Large intestine (tissue), 12 donors: ENCODE measurements at places on chromosomes 2 and 18.
A peak's percentile ranks its signal among the peaks of the same experiment; 100 is the strongest.

DNA sequence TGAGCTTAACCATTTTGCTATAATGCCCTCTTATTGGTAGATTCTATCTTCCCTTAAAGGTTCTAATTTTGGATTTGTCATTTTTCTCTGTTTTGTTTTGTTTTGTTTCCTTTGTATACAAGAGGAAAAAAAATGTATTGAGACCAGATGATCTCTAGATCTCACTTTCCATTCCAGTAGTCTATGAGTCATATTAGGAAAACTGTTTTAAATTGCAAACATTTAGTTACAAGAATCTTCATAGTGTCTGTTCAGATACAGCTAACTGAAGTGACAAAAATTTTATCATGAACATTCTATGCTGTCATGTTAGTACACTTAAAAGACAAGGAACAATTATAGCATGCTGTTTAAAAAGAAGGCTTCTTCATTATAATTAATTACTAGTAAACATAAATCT lies 322.8 kb downstream of the LRRTM4 start:
- no peak for DNase-seq

GRCh38 chr18:7572822-7573221 lies 5.7 kb downstream of the PTPRM start:
- no peak for DNase-seq

DNA sequence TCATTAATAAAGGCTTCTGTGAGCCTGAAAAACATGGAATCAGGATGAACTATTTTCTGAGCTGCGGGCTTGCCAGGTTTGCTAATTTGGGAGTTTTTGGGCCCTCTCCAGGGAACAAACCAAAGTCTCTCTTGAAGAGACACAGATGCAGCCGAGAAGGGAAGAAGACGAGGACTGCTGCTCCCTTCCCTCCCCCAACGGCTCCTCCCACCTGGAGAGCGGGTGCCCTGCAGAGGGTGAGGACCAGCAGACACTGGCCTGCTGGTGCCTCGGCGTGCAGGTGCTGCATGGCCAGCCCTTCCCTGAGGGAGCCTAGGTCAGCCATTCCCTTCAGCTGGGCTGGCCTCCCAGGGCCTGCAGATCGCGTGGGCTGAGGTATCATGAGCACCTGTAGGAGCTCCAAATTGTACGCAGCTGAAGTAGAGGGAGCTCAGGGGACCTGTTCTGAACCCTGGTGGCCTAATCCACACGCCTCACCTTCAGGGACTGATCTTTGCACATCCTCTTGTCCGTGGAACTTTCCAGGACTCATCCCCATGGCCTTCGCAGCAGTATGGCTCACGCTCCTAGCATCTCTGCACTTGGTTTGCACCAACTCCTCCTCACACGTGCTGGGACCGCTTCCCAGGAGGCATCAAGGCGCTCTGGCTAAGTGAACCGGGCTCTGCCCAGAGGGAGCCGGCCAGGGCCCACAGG lies 19.5 kb downstream of the EMX1 start:
- DNase-seq = no peak

DNA sequence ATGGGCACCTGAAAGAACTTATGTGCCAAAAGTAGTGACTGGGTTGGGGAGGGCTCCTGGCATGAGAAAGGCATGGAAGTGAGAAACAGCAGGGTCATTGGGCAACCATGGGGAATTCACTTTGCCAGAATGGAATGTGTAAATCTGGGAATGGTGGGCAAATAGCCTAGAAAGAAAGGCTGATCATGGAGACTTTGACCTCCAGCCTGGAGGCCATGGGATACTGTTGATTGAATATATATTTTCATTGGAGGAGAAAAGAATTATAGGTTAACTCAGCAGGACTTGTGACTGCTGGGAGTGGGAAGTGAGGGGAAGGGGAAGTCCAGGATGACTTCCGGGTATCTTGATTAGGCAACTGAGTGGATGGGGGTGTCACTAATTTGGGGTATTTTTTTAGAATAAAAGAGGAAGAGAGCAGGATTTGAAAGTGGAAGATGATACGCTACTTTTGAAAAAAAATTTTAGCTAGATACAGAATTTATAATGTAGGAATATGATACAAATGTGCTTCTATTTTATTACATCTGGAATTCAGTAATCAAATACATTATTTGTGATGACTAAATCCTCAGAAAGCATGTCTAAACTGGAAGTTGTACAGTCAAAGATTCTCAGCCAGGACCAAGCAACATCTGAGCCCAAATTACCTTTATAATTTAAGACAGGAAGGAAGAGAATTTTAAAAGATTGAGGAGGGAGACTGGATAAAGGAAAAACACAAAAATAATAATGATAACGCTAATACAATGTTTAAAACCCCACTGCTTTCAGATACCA lies 116.2 kb downstream of the GATA6 start:
- DNase-seq = no peak

- peak; percentile 95 for DNase-seq
Observed at GRCh38 chr2:237723602-237724001, 75.0 kb upstream of the RBM44 start.

- no peak for DNase-seq
Observed at GRCh38 chr2:52686935-52687334, 1080.7 kb upstream of the CHAC2 start.

DNA sequence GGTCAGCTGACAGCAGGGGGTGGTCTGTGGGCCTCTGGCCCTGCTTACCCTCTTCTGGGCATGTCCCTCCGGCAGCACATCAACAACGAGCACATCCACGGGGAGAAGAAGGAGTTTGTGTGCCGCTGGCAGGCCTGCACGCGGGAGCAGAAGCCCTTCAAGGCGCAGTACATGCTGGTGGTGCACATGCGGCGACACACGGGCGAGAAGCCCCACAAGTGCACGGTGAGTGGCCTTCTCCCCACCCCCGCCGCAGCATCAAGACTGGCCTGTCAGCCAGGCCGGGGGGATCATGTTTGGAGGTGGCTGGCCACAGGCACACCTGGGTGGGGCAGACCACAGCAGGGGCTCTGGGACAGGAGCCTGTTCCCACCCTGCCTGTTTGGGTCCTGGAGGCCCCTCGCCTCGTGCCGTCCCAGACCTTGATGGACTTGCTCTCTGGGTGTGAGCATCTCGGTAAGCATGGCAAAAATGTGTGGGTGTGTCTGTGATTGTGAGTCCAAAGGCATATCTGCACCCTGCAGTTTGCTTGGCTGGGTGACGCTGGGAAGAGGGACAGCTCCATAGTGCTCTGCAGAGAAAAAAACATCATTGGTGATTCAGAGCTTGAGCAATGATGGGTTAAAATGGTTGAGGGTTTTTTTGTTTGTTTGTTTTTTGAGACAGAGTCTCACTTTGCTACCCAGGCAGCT lies 242.8 kb downstream of the GLI2 start:
- DNase-seq = no peak

- DNase-seq = no peak
Observed at GRCh38 chr18:62660691-62661090, 54.6 kb upstream of the PHLPP1 start.

DNA sequence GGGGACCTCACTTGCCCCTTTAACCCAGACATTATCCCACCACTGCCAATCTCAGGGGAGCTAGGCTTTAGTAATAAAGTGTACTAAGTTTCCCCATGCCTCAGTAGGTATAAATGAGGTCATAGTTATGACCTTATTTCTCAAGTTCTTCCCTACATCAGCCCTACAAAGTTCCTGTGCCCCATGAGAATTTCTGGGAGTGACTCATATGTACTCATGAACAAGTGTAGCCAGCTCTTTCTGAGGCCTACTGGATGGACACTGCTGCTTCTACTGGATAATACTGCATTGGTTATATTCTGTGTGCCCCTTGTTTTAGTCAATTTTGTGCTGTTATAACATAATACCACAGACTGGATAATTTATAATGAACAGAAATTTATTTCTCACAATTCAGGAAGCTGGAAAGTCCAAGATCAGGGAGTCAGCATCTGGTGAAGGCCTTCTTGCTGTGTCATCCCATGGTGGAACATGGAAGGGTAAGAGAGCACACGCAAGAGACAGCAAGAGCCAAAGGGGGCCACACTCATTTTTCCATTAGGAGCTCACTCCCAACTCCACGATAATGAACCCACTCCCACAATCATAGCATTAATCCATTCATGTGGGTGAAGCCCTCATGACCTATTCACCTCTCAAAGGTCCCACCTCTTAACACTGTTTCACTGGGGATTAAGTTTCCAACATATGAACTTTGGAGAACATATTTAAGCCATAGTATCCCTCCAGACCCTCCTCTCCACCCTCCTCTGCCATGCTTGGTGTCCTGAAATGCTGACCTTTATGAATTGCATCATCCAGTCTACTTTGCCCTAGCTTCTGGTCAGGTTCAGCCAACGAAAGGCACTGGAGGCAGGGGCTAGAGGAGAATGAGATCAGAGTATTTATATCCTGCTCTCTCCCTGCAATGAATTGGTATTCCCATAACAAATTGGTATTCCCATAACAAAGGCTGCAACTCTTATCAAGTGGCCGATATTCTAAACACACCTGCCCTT lies 25.4 kb upstream of the ST3GAL5 start:
- DNase-seq = no peak

- no peak for DNase-seq
Observed at GRCh38 chr2:111990856-111991255, 64.2 kb upstream of the TMEM87B start.

- no peak for DNase-seq
Observed at GRCh38 chr2:11865805-11866204, 119.4 kb downstream of the LPIN1 start.

- DNase-seq = no peak
Observed at GRCh38 chr2:143218621-143219020, 89.4 kb downstream of the ARHGAP15 start.

GRCh38 chr2:186590350-186590758 lies 498 bp downstream of the ITGAV start:
- DNase-seq = no peak

- no peak for DNase-seq
Observed at GRCh38 chr2:108388045-108388444, 10.3 kb downstream of the SULT1C4 start.

- DNase-seq = peak; percentile 76
Observed at GRCh38 chr18:35407871-35408481, 30.8 kb upstream of the ZNF396 start.

DNA sequence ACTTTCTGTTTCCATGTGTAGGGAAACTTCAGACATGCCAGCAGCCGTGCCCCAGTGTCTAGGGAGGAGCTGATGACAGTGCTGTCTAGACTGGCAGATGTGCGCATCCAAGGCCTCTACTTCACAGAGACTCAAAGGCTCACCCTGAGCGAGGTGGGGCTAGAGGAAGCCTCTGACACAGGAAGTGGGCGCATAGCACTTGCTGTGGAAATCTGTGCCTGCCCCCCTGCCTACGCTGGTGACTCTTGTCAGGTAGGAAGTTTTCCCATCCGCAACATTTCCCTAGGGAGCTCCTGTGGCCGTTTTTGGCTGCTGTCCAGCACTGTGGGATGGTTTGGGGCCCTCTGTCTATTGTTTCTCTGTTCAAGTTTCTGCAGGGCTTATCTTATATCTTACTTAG lies 143.1 kb upstream of the TTC39C start:
- DNase-seq = peak; percentile 40

DNA sequence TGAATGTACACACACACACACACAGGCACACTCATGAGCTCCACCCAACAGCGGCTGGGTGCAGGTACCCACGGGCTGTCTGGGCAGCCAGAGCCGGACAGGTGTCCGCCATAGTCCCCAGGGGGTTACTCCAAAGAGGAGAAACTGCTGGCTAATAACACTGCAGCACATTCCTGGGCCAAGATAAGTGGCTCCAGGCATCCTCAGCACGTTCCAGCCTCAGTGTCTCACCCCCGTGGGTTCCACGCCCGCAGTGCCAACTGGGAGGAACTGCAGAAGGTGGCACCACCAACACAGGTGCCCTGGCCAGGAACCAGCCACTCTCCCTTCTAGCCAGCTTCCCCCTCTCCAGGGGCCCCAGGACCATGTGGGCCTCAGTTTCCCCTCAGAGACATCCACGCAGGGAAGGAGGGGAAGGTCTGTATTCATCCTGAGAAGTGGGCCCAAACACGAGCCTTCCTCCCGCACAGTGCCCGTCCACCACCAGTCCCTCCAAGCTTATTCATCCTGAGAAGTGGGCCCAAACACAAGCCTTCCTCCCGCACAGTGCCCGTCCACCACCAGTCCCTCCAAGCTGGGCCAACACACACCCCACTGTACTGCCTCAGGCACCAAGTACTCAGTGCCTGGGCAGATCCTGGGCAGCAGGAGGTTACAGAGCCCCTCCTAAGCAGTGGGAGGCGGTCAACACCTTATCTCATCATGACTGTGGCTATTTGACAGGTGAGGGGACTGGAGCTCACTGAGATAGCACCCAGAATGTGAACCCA lies 47.6 kb downstream of the TNS1 start:
- no peak for DNase-seq

DNA sequence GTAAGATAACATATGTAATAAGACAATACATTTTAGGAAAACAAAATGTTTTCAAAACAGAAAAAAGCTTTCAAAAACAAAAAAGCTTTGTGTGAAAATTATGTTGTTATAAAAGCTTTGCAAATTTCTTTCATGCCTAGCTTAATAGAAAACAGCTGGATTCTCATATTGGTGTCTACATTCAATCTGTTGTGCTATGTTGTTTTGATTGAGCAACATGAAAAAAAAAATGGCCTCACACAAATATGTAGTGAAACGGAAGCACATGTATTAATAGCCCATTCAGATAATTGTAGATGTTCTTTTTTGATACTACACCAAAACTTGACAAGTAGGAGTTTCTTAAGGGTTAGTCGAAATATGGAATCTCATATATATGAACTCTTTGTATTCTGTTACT lies 197.5 kb downstream of the ZEB2 start:
- no peak for DNase-seq

DNA sequence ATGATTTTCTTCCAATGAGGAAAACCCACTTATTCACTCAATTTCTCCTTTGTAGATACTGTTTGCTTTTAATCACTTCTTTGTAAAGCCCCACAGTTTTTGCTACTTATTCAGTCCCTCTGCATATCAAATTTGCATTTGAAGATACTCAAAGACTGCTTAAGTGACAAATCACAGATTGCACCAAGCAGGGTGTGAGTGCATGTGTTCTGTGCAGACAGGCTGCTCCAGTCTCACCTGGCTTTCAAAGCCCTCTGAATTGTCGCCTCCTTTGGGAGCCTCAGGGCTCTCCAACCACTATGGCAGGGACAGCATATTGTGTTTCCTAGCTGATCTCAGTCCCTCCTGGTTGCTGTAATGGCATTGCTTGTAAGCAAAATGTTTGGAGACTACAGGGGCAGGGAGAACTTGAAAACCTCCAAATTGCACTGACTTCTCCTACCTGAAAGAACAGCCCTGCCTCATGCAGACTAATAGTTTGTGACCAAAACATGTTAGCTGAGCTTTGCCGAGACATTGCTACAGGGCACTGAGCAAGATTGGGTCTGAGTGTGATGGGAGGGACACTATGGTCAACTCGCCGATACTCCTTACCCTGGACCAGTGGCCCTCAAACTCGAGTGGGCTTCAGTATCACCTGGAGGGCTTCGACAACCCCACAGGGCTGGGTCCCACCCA lies 96.8 kb downstream of the POLE4 start:
- DNase-seq = no peak

GRCh38 chr2:190180313-190181122 lies 118.0 kb upstream of the MSTN start:
- DNase-seq = peak; percentile 87

DNA sequence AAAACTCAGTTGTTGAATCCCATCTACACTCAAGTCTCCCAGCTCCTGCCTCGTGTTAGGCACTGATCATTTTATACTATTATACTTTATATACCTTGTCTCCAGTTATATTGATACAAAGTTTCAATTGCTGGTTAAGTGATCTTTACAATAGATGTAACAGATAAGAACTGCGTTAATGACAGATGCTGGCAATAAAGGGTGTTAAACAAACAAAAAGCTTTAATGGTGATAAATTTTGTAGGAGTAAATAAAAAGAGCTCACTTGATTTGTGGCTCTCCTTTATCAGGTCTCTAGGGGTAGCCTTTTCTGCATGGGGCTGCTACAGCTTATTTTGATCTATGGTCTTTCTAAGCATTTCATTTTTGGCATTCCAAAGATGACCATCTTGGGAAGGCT lies 106.9 kb upstream of the GAREM1 start:
- no peak for DNase-seq
